ENCODE measurements at places on chromosomes 5 and 9.

GRCh38 chr9:137277329-137278041 is at the start of gene TOR4A:
Gene TOR4A, plus strand, starts transcription at chr9:137277726. Its CDS starts 964 bp downstream, at chr9:137278690.
- peak; percentile 94 for DNase-seq

DNA sequence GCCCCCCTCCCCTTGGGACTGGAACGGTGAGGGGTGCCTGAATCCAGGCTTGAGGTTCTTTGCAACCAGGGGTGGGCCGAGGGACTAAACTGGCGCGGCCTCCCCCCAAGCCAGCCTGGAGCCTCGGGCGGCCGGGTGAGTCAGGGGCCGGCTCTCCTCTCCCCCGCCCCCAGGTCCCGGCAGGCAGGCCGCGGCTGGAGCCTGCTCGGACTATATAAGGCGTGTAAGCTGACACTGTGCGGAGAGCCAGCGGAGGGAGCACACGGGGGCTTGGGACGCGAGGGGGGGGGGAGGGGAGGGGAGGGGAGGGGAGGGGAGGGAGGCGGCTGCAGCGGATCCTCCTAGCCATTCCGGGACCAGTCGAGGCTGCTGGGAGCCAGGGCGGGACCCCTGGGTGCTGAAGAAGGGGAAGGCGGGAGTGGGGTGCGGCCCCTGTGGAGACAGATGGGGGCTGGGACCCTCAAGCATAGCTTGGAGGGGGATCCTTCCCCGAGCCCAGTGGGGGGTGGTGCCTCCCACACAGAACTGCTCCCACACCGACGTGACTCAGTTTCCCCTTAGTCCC is 595 bp downstream of the PDLIM7 start:
- no peak for DNase-seq

DNA sequence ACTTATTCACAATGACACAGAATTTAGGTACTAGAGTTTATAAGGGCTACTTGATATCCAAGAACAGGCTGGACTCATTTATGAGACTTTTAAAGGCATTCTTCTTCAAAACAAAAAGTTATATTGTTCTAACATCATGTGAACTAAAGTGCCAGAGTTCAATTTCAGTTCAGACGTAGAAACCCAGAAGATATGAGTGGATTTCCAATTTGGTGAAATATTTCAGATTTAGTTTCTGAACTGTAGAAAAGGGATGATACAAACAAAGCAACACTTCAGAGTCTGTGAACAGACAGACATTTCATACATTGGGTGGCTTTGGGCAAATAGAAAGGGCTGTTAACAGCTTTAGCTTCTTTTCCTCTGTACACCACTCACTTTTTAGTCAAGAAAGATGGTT is 384.0 kb downstream of the NR2F1-AS1 start:
- DNase-seq, result no peak

DNA sequence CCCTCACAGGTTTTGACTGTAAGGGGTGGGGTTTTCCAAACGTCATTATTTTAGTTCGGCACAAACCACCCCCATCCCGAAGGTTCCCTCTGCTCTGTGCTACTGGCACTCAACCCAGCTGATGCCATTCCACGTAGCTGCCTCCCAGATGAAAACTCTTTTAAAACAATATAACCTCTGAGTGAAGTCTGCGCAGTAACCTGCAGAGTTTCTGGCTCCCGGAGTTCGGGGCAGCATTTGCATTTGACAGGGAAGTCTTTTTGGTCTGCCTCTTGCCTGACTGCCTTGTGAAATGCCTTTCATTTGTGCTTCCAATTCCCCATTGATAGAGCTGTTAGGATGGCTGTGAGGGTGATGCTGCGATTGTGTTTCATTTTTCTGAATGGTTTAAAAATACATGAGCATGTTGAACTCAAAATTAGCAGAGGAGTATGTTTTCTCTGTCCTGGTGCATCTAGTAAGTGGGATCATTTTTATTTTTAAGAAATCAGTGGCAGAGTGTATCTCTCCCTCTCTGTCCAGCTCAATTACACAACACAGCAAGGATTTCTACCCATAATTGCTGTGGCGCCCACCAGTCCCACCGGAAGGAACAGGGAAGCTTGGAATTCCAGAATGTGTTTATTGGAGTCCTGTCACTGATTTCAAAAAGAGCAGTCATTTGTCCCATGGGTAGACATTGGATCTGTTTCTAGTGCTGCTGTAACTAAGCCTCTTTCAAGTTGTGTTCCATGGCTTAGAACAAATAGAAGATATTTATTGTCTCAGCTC is 24.8 kb downstream of the ADCY2 start:
- no peak for DNase-seq

- no peak for DNase-seq
Observed at GRCh38 chr9:135043345-135043744, 44.1 kb upstream of the OLFM1 start.

DNA sequence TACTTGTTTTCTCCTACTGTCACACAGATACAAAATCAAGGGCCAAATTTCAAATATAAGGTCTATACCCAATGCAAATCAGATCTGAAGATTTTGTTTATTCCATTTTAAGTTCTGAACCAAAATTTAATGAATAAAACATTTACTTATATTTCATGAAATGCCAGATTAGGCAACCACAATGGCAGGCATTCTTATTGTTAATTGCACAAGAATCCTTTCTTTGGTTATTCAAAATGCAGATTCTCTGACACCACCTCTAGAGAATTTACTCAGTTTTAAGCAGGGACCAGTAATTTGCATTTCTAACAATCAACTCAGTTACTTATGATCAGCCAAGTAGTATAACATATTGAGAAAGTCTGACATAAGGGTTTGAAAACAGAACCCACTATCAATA is 972.4 kb upstream of the ACO1 start:
- DNase-seq, result no peak

DNA sequence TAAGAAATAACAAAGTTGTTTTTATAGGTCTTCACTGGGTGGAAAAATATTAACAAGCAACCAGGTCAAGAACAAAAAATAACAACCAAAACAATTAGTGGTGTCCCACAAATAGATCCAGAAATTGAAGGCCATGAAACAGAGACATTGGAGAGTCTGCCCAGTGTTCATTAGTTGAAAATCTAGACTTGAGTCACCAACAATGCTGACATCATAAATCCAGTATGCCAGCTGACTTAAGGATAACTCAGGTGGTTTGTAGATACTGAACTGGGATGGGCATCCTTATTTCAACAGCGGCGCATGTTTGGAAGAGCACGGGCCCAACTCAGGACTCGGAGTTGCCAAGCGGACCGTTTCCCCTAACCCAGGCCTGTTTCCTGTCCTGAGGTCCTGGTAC is 80.7 kb upstream of the TNFAIP8 start:
- DNase-seq, result no peak

DNA sequence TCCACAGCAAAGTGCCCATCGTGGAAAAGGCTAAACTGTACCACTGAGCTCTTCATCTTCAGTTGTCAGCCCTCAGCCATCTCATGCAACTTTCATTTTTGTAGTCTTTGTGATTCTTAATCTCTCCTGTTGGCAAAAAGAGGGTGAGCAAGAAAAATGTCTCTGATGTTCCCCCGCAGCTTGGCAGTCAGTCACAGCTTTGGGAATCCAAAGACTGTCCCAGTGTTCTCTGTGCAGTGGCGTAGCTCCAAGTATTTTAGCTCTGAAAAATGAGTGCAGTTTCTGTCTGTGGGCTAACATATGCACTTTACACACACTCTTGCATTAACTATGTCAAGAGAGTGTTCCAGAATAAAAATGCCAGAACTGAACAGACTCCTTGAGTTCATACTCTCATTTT is 372.2 kb downstream of the TMEM232 start:
- DNase-seq, result no peak

DNA sequence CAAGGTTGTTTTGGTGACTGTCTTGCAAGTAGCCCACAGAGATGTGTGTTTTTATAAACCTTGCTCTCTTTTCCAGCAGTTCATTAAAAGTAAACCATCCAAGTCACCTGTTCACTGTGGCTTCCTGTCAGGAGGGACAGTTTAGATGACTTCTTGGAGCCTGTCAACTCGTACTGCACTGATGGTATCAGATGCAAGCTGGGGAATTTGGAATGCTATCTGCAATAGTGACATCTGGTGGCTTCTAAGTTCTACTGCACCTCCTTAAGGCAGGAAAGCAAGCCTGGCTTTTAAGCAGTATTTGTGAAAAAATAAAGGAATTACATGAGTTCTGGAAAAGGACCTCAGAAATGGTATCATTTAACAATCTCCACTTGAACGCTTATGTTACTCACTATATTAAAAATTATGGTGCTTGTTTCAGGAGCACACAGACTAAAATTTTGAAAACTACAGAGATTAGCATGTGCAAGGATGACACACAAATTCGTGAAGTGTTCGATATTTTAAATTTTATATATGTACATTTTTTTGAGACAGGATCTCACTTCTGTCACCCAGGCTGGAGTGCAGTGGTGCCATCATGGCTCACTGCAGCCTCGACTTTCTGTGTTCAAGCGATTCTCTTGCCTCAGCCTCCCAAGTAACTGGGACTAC is 164.0 kb downstream of the TTC39B start:
- peak; percentile 30 for DNase-seq

DNA sequence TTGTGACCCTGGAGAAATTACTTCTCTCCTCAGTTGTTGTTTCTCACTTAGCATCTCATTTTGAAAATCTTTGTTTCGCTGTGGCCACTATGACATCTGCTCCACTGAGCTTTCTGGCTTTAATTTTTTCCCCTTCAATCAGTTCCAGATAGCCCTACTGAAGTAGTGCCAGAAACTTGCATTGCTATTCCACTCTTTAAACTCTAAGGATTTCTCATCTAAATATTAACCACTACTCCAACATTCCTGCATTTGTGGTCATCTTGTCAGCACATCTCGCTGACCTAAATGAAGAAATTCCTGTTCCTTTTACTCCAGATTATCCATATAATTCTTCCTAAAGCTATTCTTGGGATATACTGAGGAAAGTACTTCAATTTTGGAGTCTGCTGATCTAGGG is 15.3 kb upstream of the NOL6 start:
- no peak for DNase-seq

DNA sequence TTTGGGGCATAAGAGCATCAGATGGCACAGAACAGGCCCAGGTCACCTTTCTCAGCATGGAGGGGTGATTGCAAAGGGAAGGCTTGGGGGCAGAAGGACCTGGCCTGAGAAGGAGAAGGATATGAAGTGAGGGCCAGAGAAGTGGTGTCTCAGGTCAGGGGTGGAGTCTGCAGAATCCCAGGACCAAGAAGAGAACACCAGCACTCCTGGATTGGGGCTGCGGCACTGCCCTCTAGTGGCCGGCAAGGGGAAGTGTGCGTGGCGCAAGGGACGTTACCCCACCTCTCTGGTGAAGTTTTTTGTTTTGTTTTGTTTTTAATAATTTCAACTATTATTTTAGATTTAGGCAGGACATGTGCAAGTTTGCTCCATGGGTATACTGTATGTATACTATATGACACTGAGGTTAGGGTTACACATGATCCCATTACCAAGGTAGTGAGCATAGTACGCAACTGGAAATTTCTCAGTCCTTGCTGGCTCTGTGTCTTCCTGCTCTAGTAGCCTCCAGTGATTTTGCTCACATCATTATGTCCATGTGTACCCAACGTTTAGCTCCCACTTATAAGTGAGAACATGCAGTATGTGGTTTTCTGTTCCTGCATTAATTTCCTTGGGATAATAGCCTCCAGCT is 1548.6 kb downstream of the EFNA5 start:
- peak; percentile 43 for DNase-seq

DNA sequence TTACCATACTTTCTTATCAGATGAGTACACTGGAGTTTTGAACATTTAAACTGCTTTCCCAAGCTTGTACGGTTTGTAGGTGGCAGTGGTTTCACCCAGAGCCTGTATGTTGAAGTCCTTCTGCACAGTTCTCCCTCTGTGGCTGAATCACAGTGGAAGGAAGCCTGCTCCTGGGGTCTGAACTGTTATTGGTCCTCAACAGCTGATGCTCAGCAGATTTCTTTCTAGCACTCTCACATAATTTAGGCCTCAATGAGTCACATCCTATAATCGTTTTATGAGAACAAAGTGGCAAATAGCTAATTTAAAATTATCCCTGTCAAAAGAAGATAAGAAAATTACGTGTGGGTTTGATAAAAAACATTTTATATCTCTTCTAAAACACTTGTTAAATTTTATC is 229.7 kb downstream of the TLE4 start:
- DNase-seq, result no peak

DNA sequence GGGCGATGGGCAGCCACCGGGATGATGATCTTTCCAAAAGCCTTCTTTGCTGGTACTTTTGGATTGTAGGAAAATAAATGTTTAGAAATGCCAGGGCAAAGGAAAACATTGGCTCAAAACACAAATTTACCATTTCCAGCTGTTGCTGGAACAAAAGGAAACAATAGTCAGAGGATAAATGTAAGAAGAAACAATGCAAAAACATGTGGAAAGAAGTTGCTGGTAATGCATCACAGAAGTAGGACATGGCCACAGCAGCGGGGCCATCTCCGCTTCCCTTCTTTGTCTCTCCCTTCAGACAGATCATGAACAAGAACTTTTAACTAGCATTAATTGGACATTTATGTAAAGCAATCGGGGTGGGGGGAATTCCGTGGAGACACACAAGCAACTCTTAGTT is 184.5 kb downstream of the EBF1 start:
- no peak for DNase-seq

GRCh38 chr9:99431103-99431502 is 209.0 kb downstream of the SEC61B start:
- DNase-seq, result no peak

DNA sequence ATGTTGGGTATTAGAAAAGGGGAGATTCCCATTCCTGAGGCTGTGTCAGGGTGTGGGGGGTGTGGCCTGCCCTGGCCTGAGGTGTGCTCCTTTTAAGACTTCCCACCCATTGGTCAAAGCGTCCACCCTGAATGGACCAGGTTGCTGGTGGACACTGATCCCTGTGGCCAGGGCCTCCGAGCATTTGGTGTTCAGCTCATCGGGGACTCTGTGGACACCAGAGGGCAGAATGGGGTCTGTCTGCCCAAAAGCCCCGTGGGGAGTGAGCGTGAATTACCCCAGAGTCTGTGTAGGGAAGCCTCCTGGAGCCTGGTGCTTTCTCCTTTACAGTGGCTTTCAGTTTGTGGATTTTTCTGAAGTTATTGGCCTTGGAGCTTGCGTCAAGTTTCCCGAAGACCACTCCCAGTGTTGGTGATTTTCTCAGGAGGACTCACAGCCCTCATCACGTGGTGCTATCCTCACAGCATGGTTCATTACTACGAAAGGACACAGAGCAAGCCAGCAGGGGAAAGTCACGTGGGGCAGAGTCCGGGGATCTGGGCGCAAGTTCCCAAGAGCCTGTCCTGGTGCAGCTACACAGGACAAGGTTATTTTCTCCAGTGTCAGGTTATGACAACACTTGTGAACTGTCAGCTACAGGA is 55.5 kb downstream of the TENT4A start:
- DNase-seq, result no peak
